Right kidney (tissue), 9 donors: ENCODE measurements at places on chromosomes 7 and 10.

DNA sequence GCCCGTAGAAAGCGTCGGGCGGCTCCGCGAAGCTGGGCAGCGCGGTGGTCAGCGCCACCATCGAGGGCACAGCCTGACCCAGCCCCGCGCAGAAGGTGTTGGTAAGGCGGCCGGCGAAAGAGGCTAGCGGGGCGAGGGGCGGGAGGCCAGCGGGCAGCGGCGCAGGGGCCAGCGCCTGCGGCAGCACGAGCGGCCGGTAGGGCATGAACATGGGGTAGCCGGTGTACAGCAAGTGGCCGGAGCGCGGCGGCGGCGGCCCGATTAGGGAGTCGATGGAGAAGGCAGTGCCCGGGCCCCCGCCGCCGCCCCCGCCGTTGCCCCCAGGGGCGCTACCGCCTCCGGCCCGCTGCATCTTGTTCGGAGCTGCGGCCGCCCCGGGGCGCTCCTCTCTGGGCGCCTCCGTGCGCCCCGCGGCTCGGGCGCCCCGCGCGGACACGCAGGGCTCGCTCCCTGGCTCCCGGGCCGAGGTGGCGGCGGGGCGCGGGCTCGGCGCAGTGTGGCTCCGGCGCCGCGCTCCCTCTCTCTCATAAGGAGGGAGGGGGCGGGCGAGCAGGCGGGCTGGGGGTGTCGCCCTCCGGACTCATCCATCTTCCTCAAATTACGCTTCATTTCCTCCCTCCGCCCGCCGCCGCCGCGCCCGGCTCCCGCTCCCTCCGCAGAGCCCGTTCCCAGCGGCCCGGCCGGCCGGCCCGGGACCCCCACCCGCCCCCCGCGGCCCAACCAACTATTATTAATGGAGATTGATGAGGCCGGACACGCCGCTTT, at the start of gene GBX1:
GBX1 (minus strand) TSS at position 498 of the 765 bp plus-strand sequence; CDS start at position 352, 146 bp downstream.
- DNase-seq: no peak

- DNase-seq: no peak
These were observed at the start of gene SAMD9L for GRCh38 chr7:93148144-93148543. Gene SAMD9L, minus strand, starts transcription at chr7:93148385. Its CDS starts 12,414 bp downstream, at chr7:93135971.

GRCh38 chr10:31261511-31262311, 57.3 kb upstream of the ZEB1 start:
- DNase-seq: peak; percentile 17

GRCh38 chr7:12729112-12729511, 41.7 kb downstream of the ARL4A start:
- no peak for DNase-seq

DNA sequence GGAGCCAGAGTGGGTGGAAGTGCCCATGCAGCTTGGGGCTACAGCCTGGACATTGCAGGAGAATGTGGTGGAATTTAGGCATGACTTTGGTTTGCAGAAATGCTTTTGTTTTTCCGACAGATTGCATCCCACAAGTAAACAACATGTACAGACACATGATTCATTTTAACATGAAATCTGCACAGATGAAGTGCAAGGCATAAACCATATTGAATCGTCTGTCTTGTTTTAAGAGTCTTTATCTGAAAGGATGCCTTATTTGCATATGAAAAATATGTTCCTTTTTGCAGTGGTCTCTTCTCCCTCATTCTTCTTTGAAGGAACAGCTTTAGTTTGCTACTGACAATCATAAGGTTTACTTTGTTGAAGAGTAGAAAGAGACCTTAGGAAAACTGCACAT, 94.9 kb downstream of the NXPH1 start:
- no peak for DNase-seq

GRCh38 chr7:42914421-42915045, 2.7 kb upstream of the C7orf25 start:
- DNase-seq: no peak

DNA sequence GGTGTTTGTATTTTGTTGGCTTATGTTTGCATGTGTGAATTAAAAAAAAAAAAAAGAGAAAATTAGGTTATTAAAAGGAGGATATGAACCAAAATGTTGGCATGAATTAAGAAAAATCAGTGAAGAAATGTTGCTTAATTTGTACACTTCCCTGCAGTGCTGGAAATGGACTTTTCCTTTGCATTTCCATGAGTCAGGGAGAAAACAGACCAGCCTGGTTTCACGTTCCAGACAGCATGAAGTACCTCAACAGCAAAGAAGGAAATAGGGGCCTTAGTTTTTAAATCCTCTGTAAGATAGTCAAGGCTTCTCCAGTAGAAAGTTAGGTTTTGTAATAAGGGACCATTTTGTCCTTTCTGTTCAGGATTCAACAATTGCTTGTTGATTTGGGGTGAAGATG, 159.7 kb downstream of the CELF2 start:
- DNase-seq: no peak

GRCh38 chr10:9602998-9603397, 1414.7 kb upstream of the CELF2 start:
- no peak for DNase-seq

GRCh38 chr7:7536396-7537019, 835 bp upstream of the COL28A1 start:
- DNase-seq: no peak

- DNase-seq: no peak
These were observed 871.1 kb downstream of the LRMDA start for GRCh38 chr10:76302481-76302880.

DNA sequence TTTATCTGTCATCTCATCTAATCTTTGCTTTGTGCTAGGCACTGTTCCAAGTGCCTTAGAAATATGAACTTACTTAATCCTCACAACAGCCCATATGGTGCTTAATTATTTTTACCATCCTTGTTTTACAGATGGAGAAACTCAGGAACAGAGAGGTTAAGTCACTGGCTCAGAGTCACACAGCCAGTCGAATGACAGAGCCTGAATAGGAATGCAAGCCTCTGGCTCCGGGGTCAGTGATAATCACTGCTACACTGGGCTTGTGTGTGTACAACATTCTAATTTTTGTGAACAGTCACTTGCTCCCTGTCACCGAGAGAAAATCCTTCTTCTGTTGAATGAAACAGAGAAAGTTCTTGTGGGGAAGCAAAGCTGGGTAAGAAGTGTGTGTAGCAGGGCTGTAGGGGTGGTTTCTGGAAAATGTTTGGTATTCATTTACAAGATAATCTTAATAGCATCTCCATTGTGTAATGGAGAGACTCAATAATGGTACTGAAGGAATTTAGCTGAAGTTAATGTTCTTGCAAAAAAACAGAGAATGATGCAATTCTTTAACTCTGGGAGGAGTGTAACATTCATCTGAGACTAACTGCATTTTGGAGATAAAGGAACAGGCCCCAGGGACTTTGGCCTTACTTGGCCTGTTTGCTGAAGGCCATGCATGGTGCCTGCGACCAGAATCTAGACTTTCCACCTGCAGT, 290.6 kb downstream of the FRMD4A start:
- DNase-seq: no peak

GRCh38 chr10:69663369-69663947, 33.4 kb downstream of the FAM241B start:
- no peak for DNase-seq

DNA sequence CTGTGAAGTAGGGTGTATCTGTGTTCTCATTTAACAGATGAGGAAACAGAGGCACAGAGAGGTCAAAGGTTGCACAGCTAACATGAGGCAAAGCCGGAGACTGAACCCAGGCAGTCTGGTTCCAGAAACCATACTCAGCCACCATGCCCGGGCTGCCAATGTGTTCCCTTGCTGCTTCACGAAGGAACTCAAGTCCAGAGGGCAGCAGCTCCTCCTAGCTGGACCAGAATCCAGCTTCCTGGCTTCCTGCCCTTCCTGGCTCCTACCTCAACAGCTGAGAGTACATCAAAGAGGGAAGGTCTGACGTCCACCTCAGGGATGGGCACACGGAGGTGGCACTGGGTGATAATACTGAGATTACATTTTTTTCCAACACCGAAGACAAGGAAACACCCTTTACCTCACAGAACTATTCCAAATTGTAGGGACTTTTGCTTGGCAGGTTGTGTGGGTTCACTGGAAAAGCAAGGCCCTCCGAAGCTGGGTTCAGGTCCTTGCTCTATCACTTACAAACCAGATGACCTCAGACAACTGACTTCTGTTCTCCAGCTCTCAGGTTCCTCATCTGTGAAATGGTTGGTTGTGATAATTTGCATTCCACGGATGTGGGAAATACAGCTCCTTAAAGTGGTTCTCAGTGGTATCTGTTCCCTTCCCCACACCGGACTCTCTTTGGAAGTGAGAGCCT, 154.1 kb upstream of the ZMIZ1 start:
- DNase-seq: no peak
